Hematopoietic multipotent progenitor cell treated with erythropoietin and hydrocortisone succinate and interleukin-3 and kit ligand, for 6 days (in vitro differentiated cells): ENCODE measurements at places on chromosomes 5 and 9.
A peak's percentile ranks its signal among the peaks of the same experiment; 100 is the strongest.

DNA sequence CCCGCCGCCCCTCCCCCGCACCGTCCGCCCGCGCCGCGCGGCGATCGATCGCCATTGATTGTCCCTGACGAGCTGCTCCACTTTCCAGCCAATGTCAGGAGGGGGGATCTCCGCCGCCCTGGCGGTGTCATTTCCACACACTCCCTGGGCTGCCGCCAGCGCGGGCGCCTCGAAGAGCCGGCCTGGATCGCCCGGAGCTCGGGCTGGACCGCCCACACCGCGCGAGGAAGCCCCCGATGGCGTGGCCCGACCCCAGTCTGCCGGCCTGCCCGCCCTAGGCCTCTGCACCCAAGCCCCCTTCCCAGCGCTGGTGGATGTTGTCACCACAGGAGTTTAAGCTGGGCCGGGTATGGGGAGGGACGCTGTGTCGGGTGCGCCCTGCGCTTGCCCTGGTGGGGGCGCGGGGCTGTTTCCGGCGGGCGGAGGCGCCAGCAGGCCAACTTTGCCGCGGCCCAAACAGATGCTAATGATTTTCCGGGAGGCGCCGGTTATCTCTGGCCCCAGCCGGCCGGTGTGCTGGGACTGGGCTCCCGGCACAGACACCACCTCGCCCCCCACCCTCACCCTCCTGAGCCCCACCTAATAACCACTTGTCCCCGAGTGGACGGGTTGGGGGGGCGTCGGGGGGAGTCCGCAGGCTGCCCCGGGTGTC is 10.6 kb upstream of the CXXC5 start:
- peak; percentile 92 for DNase-seq

- DNase-seq = no peak
Observed at GRCh38 chr5:176180339-176180738, 57.9 kb upstream of the SIMC1 start.

DNA sequence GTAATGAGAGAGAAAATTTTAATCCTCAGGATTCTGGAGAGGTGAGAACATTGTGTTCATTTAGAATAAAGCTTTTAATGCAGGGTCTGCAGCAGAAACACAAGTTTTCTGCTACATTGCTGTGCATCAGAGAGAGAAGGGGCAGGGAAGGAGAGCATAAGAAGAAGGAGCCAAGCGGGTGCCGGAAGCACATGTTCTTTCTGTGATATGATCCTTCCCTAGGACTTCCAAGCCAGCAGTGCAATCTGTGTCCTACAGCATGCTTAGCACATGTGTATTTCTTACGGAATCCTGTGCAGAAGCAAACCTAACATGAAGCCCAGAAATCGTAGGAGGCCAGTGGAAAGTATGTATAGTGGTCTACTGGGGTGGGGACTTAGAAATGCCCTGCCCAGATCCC is 458.3 kb upstream of the BRINP1 start:
- no peak for DNase-seq

DNA sequence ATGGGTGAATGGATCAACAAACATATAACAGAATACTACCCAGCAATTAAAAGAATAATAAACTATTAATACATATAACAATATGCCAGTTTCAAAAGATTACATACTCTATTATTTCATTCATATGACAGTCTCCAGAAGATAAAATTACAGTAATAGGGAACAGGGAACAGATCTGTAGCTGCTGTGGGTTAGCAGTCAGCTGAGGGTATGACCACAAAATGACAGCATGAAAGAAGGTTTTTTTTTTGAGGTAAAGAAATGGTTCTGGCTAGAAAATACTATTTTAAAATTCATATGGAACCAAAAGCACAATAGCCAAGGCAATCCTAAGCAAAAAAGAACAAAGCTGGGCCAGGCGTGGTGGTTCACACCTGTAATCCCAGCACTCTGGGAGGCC is 73.0 kb upstream of the NR5A1 start:
- DNase-seq = peak; percentile 20

DNA sequence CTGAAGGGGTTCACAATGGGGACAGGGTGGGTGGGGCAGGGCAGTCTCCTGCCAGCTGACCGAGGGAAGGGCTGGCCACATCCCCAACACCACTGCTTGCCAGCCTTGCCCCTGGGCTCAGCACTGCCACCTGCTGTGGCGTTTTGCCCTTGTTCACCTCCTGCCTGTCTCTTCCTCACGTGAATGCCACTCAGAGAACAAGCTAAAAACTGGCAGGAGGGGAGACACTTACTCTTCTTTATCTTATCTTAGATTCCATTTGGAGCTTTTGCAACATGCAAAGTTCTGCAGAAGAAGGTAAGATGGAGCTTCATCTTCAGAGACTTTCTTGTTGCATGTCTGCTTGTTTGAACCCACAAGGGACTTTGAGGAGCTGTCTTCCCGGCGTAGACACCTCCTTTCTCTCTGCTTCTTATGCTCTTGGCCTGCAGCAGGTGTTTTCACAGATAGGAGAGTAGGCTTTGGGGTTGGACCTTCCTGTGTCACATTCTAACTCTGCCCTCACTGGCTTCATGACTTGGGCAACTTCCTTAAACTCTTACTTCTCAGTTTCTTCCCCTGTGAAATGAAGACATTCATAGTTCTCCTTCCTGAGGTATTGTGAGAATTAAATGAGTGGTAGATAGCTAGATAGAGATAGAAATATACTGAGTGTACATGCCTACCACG is 4.1 kb downstream of the LRSAM1 start:
- DNase-seq = peak; percentile 95

DNA sequence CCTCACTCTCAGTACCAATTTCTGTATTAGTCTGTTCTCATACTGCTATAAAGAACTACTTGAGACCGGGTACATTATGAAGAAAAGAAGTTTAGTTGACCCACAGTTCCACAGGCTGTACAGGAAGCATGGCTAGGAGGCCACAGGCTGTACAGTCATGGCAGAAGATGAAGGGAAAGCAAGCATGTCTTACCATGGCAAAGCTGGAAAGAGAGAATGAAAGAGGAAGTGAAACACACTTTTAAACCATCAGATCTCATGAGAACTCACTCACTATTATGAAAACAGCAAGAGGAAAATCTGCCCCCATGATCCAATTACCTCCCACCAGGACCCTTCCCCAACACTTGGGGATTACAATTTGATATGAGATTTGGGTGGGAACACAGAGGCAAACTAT is 698.8 kb downstream of the CDH9 start:
- no peak for DNase-seq

DNA sequence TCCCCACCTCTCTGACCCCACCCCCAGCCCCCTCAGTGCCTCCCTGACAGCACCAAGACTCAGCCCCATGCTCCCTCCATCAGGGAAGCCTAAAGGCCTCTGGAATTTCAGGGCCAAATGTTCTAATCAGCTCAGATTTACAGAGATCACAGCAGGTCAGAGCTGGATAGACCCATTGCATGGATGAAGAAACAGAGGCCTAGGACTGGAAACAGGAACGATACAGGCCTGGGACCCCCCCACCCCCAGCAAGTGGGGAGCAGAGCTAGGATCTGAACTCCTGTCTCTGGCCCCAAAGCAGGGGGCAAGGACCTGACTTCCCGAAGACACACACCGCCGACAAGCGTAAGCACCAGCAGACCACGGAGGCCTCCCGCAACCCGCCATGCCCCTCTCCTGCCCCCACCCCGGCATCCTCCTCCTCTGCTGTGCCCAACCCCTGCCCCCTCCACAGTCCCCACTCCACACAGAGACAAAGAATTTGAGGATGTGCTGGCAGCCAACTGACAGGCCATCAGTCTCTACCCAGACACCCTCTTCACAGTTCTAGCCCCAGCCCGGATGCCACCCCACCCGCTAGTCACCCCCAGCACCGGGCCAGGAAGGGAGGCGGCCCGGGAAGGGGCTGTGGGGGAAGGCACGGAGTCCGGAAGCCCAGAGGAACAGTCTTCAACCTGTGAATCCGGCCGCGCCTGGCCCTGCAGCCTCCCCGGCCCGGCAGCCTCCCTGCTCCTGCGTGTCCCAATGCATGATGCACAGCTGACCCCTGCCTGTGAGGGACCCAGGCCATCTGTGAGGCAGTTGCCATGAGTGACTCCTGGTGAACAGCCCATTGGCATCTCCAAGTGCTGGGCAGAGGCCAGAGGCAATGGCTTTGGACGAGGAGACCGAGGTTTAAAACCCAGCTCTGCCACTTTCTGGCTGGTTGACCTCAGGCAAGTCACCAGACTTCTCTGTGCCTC is 31.3 kb downstream of the NDUFA8 start:
- DNase-seq = no peak

- DNase-seq = no peak
Observed at GRCh38 chr9:117008876-117009275, 321.8 kb downstream of the TRIM32 start.

- no peak for DNase-seq
Observed at GRCh38 chr5:4947893-4948536, 192.1 kb upstream of the ADAMTS16 start.

DNA sequence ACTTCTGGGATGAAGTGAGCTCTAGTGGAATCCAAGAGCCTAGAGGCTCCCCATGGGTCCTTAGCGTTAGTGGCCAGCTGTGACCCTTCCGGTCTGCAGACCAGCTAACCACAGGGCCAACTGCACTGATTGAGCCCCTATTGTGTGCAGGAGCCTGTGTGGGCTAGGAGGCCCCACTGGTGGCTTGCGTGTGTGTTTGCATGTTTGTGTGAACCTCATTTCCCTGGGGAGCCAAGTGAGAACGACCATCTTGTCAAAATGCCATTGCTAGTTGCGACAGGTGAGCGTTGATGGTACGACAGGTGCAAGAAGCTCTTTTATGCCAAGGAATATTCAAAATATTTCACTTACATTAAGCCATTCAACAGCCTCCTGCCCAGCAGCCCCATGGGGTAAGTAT is 44.1 kb upstream of the ANKRD33B start:
- no peak for DNase-seq

DNA sequence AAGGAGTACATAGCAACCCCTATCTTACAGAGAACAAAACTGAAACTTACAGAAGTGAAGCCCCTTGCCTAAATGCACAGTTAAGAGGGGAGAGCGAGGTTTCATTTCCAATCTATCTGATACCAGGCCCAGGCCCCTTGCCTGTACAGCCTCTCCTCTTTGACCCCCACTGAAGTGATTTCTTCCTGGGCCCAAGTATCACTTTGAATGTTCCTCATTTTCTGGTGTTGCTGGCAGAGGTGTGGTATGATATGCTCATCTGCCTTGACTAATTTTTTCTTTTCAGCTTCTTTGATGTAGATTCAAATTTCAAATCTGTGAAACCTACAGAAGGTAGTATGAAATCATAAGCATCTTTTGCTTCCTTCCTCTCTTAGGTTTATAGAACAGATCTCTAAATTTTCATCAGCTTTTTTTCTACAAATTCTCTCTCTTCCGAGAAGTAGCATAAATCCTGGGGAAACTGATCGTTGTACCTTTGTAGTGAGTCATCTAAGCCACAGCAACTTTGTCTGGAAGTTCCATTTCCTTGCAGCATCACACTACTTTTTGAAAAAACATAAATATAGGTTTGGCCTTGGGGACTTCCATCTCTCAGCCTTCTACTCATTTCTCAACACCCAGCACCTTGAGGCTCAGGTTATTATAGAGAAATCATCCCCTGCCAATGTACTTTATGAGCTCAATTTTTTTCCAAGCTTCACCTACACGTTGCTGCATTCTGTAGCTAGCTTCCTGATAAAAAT is 402.4 kb upstream of the PTGER4 start:
- DNase-seq = no peak

DNA sequence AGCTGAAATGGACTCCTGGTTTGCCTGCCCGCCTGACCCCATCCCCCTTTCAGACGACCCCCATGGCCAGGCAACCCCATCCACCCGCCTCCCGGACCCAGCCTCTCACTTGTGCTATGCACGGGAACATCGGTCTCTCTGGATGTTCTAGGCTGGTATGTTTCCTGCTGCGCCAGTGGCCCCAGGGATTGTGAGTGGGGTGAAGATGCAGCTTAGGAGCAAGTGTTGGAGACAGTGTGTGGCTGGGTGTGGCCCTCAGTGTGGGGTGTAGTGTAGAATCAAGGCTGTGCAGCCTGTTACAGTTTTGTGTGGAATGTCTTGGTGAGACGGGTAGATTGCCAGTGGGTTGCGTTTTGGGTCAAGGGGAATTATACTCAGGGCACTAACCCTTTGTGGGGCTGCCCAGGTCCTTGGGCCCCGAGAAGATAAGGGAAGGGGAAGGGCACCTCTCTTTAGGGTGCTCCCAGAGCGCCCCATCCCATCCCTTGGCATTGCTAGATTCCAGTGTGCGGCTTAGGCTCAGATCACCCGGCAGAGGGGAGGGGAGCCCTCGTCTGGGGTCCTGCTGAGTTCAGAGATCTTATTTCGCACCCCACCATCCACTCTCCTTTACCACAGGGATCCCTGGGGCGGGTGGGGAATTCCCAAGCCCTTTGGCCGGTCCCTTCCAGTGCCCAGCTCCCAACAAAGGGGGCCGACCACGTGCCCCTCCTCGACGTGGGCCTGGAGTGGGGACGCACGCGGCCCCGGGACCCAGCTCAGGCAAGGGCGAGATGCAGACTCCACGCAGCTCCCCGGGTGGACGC is 4.6 kb downstream of the IER5L start:
- DNase-seq = no peak

DNA sequence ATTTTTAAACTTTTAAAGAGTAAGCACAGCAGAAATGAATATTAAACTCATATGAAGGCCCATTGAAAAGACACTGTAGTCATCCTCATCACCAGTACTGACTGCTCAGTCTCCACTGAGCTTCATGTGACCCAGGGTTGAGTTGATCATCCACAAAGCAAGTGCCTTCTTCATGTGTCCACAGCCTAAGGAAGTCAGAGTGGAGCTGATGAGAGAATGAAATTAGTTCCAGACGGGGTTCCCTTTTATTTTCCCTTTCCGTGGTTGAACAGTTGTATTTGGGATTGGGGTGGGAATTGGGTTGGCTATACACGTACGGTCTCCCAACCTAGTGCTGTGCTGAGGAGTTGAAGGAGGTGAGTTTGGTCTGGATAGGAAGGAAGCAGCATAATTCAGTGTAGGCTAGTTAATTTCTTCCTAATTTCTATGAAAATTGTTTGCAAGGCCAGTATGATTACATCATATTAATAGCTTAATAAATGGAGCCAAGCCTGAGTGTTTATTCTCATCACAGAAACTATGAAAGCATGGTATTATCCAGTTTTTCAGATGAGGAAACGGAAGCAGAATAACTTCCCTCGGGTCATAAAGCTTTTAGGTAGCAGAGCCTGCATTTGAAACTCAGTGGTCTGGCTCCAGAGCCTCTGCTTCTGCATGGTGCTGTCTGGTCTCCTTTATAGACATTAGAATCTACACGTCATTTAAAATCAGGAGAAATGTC is 103.9 kb upstream of the DMRT1 start:
- no peak for DNase-seq

DNA sequence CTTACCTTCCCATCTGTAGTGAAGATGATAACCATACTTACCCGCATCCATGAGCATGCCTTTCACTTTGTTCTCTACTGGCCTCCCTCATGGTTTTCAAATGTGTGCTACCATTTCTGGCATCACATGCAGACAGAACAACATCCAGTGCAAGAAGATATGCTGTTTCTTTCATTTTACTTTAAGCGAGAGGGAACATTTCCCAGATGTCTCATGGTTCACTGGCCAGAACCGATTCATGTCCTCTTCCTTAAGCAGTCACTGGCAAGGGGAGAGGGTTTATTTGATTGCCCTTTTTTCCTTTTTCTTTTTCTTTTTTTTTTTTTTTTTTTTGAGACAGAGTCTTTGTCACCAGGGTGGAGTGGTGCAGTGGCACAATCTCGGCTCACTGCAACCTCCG is 37.7 kb downstream of the ARRDC3 start:
- DNase-seq = no peak
